Mammary epithelial cell (primary cell): ENCODE measurements at places on chromosomes 3 and 15. TPM values are rescaled to one million over a fixed set of nuclear protein-coding genes. Genes with fewer than 3 reads are reported as not detected.

The GHRL gene
- not detected for total RNA-seq

The PGBD4 gene
- total RNA-seq = 2.1 and 2.3 TPM in 2 replicates

The TERB2 gene
- not detected for total RNA-seq

The PLSCR5 gene
- total RNA-seq = not detected in 2 replicates

The GOLGA6L7 gene
- total RNA-seq = not detected

The TNFAIP8L3 gene
- total RNA-seq = 3.6 and 6.5 TPM in 2 replicates

The LIPC gene
- total RNA-seq = not detected in 2 replicates

The FBXO40 gene
- total RNA-seq = not detected

The TGM4 gene
- 0.33 TPM for total RNA-seq

The ZNF385D gene
- 4.9 and 8.9 TPM in 2 replicates for total RNA-seq

The GOLGA8S gene
- not detected for total RNA-seq

The ITGA11 gene
- 0.05 TPM in 1 of 2 replicates, not detected in the other for total RNA-seq

The SERPINI2 gene
- total RNA-seq = not detected

The CAMKV gene
- 0.35 TPM in 1 of 2 replicates, not detected in the other for total RNA-seq

The VIPR1 gene
- total RNA-seq = 4.7 and 7.1 TPM in 2 replicates

The ARHGAP31 gene
- total RNA-seq = 2.5 and 8.7 TPM in 2 replicates

The OCA2 gene
- total RNA-seq = 0.33 TPM

The ABHD17C gene
- total RNA-seq = 5.2 TPM

The ALDH1A3 gene
- total RNA-seq = 228 and 347 TPM in 2 replicates

The SLC51A gene
- not detected for total RNA-seq

The PAK6 gene
- 13.7 TPM for total RNA-seq

The SLC41A3 gene
- total RNA-seq = 43.0 TPM
